ENCODE measurements at places on chromosomes 4 and X.
A peak's percentile ranks its signal among the peaks of the same experiment; 100 is the strongest.

DNA sequence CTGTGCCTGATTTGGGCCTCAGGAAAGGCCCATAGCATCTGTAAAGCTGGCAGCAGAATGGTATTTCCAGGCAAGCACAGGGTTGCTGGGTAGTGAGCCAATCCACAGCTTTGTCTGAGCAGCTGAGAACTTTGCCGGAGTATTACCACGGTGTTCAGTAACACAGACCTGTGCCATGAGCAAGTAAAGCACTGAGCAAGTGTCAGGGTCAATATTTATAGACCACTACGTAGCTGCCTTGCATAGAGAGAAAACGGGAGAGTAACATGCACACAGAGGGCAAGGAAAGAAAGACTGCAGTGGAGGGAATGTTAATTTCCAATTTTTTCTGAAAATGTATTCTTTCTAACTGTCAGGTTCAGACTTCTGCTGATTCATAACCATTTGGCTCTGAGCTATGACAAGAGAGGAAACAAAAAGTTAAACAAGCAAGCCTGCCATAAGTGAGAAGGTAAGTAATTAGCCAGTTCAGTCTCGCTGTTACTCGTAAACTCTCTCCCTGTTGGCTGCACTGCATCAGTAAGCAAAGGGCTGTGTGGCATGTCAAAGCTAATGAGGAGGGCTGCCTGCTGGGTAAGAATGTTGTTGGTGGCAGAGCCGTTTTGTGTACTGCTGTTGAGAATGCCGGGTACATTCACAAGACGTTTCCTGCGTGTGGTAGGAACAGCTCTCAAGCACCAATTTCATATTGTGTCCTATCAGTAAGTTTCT is 238.1 kb downstream of the BMPR1B start:
- DNase-seq, result no peak

DNA sequence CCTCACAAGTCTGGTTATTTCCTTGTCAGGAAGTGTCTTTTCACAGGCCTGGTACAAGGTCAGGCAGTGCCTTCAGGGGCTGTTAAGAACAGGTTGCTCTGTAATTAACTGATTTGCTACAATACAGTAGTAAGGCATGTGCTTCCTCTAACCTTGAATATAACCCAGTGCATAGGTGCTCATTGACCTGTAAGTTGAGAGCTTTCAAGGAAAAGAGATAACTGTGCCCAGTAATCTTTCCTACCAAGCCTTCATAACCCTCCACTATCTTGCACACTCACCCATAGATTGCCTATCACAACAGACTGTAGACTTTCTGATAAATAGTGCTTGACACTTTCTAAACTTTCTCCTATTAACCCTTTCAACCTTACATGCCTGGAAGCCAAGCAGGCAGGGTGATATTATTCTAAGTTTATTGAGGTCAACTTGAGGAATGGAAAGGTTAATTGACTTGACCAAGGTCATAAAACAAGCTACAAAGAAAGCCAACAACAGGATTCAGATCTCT is 148.1 kb downstream of the PPARGC1A start:
- no peak for DNase-seq

GRCh38 chr4:165556383-165556782 is 177.6 kb downstream of the CPE start:
- no peak for DNase-seq

DNA sequence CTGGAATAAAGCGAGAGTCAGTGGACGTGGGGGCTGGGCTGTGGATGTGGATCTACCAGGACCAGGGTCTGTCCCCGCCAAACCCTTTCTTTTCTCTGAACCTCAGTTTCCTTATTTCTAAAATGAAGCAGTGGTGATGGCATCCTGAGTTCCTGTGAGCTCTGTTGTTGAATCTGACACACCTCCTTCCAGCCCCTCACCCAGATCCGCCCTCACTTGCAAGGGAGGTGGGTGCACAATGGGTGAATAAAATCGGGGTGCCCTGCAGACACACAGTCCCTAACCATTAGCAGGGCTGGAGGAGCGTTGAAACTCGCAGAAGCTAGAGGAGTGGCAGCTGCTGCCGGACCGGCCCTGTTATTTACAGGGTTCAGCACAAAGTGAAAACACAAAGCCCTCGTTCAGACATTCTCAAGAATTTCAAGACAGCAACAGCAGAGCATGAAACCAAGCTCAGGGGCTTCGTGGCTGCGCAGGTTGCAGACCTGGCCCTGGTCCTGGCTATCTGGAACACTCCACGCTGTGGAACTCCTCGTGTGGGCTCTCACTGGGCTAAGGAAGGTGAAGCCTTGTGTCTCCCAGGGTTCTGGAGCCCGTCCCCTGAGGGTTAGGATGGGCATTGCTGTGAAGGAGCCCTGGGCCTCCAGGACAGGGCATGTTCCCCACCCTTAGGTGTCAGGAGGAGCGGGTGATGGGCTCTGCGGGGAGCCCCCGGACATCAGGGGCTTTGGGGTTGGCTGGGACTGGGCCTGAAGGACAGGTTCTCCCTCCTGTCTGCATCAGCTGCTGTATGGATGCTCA is 42.9 kb downstream of the PSAPL1 start:
- DNase-seq, result peak; percentile 40

DNA sequence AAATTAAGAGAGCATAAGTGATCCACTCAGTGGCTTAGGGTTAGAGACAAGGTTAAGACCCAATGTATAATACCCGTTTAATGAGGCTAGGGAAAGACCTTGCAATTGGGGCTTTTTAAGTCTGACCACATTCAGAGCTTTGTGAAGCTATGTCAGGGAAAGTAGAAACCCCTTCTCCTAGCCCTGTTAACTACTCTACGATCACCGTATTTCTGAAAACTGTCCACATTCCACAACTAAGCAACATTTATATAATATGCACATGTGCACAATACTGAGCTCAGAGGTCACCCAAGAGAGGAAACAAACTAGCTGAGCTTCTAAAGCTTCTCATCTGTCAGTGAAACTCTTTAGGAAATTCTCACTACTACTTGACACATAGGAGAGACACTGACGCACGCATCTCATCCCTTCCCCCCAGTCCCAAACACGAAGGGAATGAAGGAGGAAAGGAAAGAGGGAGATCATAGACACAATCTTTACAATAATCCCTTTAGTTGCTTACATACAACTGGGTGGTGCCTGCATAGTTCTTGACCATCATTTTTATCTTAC is 56.2 kb downstream of the METTL14 start:
- DNase-seq, result no peak

GRCh38 chrX:16488959-16489358 is 161.0 kb upstream of the S100G start:
- no peak for DNase-seq

- no peak for DNase-seq
Measured at GRCh38 chr4:174474457-174475075, 47.7 kb downstream of the HPGD start.

DNA sequence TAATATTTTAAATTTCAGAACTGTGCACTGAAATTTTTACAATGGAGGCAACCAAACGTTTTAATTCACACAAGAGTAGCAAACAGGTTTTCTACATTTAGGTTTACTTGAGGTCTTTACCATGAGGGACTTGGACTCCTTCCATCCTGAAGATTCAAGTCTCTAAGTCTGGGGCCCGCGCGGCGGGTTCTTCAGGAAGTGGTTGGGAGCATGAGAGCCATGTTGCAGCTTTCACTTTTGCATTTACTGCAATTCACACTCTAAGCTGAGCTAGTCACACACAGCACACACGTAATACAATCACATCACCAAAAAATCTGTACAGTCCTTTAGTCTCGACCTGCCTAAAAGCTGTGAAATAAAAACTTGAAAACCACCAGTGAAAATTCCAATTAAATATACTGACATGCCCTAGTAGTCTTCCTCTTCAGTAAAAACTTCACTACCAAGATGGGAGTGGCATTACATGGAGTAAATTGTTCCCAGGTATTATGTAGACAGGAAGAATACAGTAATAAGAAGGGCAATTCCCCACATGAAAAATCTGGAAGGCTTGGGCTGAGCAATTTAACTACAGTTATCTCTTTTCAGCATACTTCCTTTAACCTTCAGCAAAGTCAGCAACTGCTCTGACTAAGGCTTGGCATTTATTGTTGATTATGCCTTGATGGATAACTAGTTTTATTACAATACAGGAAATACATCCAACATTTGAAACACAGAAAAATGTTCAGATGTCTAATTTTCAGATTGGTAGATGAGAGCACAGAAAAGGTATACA is 571.1 kb upstream of the DIPK2B start:
- no peak for DNase-seq

DNA sequence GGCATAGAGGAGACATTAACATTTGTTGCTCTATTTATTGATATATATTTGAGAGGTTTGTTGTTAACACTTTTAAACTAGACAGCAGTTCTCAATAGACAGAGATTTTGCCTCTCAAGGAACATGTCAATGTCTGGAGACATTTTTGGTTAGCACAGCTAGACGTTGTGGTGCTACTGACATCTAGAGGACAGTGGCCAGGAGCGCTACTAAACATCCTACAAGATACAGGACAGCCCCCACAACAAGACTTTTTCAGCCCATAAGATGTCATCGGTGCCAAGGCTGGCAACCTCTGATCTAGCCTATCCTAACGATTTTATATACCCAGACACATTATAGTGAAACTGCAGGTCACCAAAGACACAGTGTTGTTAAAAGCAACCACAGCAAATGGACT is 18.4 kb upstream of the CTSO start:
- DNase-seq, result no peak

DNA sequence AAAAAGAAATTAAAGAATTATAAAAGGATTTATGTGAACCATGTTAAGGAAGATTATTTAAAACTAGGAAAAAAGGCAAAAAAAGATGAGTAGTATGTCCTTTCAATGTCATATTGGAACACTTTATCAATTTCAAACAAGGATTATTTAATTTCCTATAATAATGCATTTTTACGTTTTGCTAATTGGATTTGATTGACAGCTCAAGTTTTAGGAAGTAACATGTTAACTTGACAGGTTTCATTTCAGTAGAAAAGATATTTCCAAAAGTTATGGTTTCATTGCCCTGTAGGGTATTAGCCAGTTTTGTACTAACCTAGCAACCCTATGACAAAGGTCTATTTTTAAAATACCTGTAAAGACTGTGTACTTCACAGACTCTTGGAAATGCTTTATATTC is 379.6 kb upstream of the ZFP42 start:
- DNase-seq, result no peak

DNA sequence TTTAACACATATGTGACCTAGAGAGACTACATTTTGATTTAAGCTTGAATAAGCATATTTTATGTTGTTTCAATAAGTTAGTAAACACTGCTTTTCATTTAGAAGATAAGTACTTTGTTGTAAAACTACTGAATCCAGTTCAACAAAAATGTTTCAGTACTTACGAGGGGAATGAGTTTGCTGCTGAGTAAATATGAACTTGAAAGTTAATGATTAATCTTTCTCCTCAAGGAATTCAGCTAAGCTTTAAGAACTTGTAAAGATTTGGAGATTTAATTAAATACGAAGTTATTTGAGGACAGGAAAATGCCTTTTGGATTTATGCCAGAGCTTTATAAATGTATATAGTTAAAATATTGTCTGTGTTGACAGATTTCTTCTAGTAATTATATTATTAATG is 933.0 kb upstream of the LCORL start:
- DNase-seq, result no peak

GRCh38 chr4:7243609-7244330 is 51.4 kb downstream of the SORCS2 start:
- no peak for DNase-seq

GRCh38 chrX:17824980-17825379 is 36.1 kb downstream of the RAI2 start:
- no peak for DNase-seq

DNA sequence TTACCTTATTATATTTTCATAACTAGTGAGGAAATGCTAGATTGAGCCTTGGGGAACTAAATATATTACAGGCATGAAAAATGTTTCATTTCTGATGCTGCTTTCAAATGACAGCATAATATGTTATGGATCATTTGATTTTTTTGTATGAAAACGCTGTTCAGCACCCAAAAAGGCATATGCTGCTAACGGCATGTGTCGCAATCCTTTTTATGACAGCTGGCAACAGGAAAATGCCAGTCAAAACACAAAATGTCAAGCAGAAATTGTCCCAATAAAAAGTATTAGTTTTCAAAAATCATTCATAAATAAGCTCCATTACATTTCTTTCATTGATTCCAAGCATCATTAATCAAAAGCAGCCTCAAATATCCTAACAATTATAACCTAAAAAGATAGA is 1244.5 kb downstream of the PCDH7 start:
- no peak for DNase-seq

GRCh38 chr4:123043013-123043412 is 120.6 kb upstream of the NUDT6 start:
- DNase-seq, result no peak

GRCh38 chr4:113837397-113837796 is 75.9 kb upstream of the CAMK2D start:
- no peak for DNase-seq

- no peak for DNase-seq
Measured at GRCh38 chr4:120680647-120681228, 241.8 kb downstream of the PRDM5 start.

GRCh38 chr4:6607368-6608055 is 32.5 kb downstream of the MAN2B2 start:
- DNase-seq, result no peak

- no peak for DNase-seq
Measured at GRCh38 chrX:111411557-111411956, 435 bp downstream of the DCX start.

GRCh38 chr4:81282131-81282530 is 67.1 kb upstream of the PRKG2 start:
- no peak for DNase-seq

DNA sequence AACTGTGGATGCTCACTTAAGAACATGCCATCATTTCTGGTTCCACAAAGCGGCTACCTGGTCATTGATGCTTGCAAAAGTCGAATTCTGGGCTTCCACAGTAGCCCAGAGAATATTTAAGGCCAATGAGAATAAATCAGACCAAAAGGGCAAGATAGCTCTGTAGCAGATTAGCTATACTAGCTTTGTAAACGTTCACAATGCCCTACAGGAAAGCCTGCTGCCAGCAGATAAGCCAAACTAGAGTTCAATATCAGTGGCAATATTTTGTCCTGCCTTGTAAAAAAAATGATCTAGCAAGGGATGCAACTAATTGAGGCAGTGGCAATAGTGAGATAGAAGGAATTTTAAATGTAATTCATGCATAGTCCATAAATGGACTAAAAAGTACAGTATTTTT is 387.7 kb upstream of the TEX13C start:
- no peak for DNase-seq

GRCh38 chr4:129014566-129015509 is 78.5 kb downstream of the SCLT1 start:
- DNase-seq, result no peak

DNA sequence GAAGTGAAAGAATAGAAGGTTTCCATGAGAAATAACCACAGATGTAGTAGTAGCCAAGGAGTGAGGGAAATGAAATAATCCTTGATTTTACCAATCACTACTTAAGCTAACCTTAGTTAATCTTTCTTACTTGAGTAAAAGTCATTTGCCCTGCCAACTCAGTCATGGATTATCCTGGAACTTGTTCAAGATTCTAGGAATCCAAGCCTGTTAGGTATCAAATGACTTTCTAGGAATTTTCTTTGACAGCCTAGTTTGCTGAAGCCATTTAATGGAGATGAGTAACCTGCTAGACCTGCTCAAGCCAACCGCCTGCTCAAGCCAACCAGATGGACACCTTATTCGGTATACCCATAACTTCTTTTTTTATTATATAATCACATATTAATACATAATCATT is 180.5 kb downstream of the KLHL13 start:
- no peak for DNase-seq

GRCh38 chrX:2401590-2402360 is 99.0 kb downstream of the DHRSX start:
- DNase-seq, result no peak

Measured in H1 (cell line).